ENCODE measurements at places on chromosomes 16 and 17.

DNA sequence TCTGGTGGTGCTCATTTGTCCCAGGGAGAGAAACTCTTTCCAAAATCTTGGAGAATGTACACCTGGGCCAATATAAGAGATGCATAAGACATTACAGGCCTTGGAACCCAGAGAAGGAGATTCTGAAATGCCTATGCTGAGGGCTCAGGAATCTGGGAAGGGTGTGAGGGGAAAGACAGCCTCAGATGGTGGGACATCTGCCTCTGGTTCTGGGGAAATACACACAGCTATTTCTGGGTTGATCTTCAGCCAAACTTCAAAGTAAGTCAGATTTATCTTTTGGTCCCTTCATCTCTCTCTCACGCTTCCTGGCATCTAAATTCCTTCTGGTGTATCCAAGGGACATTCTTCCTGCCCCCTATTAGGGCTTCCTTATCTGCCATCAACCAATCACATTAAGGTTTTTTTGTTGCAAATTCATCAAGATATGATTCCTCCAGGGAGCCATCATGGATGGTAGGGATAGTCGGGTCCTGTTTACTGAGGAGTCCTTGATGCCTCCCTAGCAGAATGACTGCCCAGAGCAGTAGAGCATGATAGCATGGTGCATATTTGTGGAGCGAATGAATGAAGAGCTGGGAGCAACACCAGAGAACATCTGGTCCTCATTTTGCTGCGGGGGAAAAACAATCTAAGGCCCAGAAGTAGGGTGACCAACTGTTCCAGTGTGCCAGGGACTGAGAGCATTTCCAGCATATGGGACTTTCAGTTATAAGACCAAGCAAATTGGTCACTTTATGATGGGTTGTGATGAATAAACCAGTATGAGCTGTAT lies 35.7 kb upstream of the DYNLL2 start:
- DNase-seq: no peak

DNA sequence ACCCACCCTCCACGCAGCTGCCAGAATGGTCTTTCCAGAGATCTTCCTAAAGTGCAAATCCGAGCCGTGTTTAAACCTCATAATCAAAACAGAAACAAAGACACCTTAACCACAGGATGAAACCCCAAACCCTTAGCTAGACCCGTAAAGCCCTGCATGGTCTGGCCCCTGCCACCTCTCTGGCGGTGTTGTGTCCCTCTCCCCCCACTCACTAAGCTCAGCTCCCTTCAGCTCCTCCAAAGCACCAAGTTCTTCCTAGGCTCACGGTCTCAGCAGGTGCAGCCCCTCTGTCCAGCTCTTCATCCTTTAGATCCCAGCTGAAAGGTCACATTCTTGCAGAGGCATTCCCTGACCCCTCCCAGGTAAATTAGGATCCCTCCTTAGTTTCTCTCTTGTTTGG lies 4.4 kb upstream of the NXPH3 start:
- no peak for DNase-seq

DNA sequence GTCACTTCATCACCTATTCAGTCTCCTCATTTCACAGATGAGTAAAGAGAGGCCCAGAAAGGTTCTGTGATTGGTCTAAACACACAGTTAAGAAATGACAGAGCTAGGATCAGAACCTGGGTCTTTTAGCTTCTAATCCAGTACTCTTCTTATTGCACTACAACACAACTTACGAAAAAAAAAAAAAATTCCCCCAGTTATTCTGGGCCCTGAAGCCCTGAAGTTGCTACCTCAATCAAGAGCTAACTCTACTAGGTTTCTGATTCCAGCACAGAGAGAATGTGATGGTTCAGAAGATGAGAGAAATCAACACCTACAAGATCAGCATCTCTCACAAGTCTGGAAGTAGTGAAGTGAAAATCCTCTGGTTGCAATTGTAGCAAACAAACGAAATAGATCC lies 37.3 kb downstream of the GRB7 start:
- DNase-seq: no peak

GRCh38 chr17:36839256-36839655 lies 98.0 kb upstream of the LHX1 start:
- no peak for DNase-seq

DNA sequence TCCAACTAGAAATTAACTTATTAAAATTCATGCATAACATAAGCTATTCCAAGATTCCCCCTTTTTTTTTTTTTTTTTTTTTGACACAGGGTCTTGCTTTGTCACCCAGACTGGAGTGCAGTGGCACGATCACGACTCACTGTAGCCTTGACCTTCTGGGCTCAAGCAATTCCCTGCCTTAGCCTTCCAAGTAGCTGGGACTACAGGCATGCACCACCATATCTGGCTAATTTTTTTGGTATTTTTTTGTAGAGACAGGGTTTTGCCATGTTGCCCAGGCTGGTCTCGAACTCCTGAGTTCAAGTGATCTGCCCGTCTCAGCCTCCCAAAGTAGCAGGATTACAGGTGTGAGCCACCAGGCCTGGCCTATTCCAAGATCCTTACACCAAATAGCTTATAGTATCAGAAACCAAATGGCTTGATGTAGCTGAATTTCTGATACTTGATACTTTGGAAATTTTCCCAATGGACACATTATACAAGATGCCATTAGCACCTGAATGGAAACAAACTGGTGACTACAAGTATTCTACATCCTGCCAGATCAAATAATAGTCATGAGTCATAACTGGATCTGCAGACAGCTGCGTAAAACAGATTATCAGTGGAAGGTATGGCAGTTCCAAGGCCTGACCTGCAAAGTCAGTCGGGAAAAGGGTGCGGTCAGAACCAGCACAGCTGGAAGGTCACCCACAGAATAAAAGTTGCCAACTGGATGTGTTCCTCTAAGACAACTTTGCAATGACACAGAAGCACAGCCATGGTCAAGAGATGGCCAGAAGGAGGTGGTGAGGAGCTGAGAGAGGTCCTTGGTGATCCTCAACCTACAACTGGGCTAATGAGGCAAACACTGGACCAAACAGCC lies 14.5 kb downstream of the TUBG1 start:
- DNase-seq: no peak

DNA sequence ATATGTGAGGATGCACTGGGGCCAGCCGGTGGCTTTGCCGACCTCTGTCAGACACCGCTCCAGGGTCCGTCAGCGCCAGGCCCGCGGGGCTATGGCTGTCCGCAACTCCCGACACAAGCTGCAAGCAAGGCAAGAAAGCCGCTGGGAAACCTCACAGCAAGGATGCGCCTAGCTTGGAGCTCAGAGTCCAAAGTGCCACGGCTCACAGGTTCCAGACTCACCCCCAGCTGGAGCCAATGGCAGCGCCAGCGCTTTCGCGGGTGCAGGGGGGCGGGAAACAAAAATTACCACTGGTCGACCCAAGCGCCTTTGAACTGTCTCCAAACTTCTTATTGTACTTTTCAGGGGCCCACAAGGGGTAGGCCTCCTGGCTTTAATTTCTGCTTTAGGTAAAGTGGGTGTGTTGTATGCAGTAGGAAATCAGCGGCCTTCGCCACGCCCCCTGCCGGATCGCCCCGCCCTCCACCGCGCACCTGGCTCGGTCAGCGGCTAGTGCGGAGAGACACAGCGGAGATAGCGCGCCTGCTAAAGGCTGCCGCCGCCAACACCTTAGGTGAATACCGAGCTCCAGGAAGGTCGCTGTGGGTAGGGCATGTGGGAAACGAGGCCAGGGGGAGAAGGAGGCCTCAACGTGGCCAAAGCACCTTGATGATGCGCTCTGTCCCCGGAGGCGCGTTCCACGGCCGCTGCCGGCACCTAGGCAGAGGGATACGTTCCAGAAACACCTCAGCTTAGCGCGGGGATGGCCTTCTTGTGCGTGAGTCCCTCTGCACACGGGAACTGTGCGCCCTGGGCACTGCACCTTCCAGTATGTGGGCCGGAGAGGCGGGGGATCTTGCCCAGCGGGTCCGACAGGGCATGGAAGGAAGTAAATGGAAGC lies 61.0 kb upstream of the RBL2 start:
- no peak for DNase-seq

DNA sequence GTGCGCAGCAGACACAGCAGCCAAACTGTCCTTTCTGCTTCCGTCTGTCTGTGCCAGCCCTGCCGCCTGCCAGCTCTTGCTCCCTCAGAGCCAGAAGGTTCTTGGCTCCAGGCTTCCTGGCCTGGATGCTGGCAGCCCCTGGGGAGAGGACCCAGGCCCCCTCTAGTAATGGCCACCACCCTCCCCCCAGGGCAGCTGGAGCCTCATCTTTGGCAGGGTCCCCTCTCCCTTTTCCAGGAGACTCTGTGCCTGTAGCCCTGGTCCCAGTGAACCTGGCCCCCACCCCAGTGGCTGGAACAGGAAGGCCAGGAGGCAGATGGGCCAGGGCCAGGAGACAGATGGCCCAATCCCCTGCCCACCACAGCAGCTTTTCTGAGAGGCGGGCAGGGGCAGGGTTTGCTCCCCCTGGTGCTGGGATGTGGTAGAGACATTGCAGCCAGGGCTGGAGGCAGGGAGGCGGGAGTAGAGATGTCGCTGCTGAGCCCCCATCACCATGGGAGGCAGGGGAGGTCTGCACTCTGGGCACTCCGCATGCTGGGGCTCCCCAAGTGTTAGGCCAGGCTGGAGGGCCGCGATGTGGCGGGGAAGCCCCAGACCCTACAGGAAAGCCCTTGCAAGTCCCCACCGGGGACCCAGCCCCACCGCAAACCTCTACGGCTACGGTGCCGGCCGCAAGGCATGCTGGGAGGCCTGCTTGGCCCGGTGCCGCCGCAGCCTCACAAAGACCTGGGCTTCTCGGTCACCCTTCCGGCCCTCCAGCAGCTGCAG lies 16.7 kb downstream of the UNC13D start:
- DNase-seq: peak; percentile 39
